ENCODE measurements at places on chromosomes 5 and 9.

- DNase-seq = no peak
Observed at GRCh38 chr5:173659423-173659822, 43.0 kb upstream of the BOD1 start.

DNA sequence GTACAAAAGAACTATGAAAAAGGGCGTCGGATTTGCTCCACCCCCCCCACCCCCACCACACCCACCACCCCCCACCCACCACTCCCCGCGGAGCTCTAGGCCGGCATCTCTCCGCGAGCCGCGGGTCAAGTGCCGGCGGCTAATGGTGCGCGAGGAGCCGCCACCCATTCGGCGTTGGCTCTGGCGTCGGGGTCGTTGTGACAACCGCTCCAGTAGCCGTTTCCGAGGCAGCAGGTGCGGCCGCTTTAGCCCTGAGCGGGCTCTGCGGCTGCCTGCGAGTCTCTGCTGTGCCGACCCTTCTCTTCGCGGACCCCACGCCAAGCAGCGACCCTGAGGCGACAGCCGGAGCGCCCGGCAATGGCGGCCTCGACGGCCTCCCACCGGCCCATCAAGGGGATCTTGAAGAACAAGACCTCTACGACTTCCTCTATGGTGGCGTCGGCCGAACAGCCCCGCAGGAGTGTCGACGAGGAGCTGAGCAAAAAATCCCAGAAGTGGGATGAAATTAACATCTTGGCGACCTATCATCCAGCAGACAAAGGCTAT lies at the start of gene PPP1R2B:
PPP1R2B (plus strand) TSS at position 90 of the 546 bp plus-strand sequence; CDS start at position 358, 268 bp downstream.
- DNase-seq = no peak

DNA sequence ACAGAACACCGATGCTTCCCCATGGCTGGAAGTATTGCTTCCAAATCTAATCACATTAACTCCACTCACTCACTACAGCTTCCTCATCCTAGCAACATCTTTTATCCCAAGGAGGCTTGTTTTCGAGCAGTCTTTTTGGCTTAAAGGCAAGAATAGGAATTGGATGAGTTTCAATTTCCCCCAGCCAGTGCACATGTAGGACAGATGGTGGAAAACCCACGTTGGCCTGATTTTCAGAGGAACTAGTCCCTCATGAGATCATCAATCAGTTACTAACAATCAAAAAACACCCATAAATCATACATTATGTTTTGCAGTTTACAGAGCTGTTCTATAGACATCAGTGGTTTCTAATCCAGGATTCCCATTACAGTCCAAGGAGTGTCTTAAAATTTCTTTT lies 48.5 kb upstream of the AGXT2 start:
- peak; percentile 30 for DNase-seq

- no peak for DNase-seq
Observed at GRCh38 chr9:113361304-113362018, 12.1 kb downstream of the BSPRY start.

GRCh38 chr5:158718738-158719505 lies 380.8 kb downstream of the EBF1 start:
- DNase-seq = peak; percentile 56

DNA sequence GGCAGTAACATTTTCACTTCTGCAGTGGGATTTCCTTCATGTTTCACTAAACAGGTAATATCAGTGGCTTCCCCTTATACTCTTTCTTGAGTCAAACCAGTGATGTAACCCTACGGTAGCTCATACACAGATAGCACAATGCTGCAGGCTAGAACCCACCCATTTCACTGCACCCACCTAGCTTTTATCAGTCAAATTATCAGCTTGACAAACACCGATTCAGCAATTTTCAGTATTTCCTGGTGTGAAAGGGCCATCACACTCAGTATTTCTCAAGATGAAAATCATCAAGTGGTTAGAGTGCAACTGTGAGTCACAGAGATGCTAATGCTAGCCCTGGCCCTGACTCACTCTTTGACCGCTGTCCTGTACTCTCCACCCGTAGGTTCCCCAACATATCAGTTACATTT lies 242.3 kb upstream of the PTGER4 start:
- DNase-seq = no peak

GRCh38 chr9:115104908-115105307 lies 13.0 kb downstream of the TNC start:
- peak; percentile 90 for DNase-seq

- no peak for DNase-seq
Observed at GRCh38 chr9:73810585-73811215, 659.0 kb downstream of the ANXA1 start.

- no peak for DNase-seq
Observed at GRCh38 chr5:112136773-112137172, 282.3 kb downstream of the EPB41L4A start.
